ENCODE measurements at places on chromosomes 7 and 10. TPM values are rescaled to one million over a fixed set of nuclear protein-coding genes. Genes with fewer than 3 reads are reported as not detected.

- no peak overlapping the region for H3K27ac ChIP-seq
- DNase-seq, result no peak
These were observed 166.3 kb upstream of the RNF32 start for GRCh38 chr7:156474241-156474743.

GRCh38 chr10:33569702-33570101 lies 235.2 kb upstream of the NRP1 start:
- no peaks in the 10 kb centered on the region for H3K4me1 ChIP-seq
- H3K27me3 ChIP-seq, result peaks cover 7% of the 10 kb centered on the region
- H3K4me3 ChIP-seq, result no peak overlapping the region
- no peak for DNase-seq

GRCh38 chr10:128373831-128374230 lies 247.6 kb upstream of the MKI67 start:
- peaks cover 9% of the 10 kb centered on the region for H3K4me1 ChIP-seq
- peaks cover 6% of the 10 kb centered on the region for H3K27me3 ChIP-seq
- no peak overlapping the region for H3K27ac ChIP-seq
- H3K4me3 ChIP-seq, result no peak overlapping the region

DNA sequence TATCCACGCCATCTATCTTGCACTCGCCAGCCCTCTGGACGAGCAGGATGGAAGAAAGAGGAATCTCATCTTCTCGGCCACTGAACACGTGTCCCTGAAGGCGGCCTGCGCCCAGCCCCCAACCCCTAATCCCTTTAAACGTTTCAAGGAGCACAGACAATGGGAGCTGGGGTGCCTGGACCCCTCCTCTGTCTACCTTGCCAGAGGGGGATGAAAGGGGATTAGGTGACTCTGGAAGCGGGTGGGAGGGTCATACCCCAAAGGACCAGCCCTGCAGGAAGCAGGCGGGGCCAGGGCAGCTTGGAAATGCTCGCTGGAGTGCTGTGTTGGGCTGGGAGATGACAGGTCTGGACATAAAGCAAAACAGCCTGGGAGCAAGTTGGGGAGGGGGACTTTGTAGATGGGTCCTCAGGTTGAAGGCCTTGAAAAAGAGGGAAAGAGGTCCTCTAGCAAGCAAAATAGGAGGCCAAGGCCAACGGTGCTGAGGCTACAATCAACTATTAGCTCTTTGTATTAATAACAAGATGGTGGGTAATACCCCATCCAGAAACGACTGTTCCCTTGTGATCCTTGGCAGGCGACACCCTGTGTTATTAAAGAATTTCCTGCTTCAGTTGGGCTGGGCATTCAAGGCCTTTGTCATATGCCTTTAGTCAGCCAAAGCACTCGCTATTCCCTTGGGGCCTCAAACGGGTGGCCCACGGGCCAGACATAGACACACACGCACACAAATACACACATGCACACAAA lies 126.5 kb upstream of the UNC5B start:
- H3K36me3 ChIP-seq, result no peaks in the 10 kb centered on the region
- no peak overlapping the region for H3K4me3 ChIP-seq
- H3K27ac ChIP-seq, result no peak overlapping the region
- peak; percentile 14 for DNase-seq
- H3K27me3 ChIP-seq, result peaks cover 2% of the 10 kb centered on the region

DNA sequence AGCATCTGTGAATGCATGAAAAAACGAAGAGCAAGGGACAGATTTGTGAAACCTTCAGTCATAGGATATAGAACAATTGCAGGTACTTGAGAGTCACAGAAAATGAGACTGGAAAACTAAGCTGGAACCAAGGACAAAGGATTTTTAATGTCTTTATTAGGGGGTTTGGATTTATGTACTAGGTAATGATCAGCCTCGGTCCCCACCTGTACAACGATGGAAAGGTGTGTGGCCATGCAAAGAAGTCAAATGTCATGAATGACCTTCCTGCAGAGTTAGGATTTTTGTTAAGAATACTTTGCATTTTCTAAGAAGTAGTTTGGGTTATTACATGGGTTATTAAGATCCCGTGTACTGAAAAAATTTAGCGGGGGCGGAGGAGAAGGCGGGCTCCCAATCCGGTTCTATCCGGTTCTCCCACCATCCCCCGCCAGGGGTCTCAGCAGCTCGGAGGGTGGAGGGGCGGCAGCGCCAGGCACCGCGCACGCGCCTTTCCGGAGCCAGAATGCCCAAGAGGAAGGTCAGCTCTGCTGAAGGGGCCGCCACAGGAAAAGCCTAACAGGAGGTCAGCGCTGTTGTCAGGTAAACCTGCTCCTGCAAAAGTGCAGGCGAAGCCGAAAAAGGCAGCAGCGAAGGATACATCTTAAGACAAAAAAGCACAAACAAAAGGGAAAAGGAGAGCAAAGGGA lies 327.5 kb upstream of the PLXDC2 start:
- H3K27ac ChIP-seq, result no peak overlapping the region
- H3K4me3 ChIP-seq, result peak overlapping the region; percentile 13
- DNase-seq, result peak; percentile 24
- H3K27me3 ChIP-seq, result no peaks in the 10 kb centered on the region

DNA sequence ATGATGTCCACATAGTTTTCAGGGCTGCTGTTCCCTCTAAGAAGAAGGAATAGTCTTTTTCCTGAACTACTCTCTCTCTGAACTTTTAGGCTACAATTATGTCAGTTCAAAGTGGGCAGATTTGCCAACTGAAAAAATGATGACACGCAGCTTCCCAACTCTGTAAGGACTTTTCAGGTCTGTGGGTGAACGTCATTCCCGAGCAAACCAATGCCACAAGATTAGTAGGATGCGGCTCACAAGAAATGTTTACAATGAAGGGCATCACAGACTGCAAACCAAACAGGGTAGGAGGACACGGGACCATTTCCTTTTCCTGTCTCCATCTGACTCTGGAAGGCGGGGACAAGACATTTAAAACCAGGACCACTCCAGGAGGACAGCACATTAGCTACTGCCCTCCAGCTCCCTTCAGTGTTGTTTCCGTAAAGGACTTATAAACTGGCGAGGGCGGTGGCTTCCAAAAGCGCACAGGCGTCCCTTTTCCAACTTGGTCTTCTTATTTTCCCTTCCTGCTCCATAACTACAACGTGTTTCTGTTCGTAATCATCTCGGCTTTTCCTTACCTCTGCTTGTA lies 539 bp upstream of the MKLN1 start:
- H3K4me1 ChIP-seq, result peaks cover 35% of the 10 kb centered on the region
- H3K36me3 ChIP-seq, result peaks cover 3% of the 10 kb centered on the region
- no peak for DNase-seq
- peak overlapping the region; percentile 97 for H3K27ac ChIP-seq
- peak overlapping the region; percentile 98 for H3K4me3 ChIP-seq

GALNT17 gene
- not detected for total RNA-seq

STEAP1 gene
- not detected for total RNA-seq

NOBOX gene
- not detected for total RNA-seq
